GOT3 (cell line): ENCODE measurements at places on chromosomes 12 and 14.

GRCh38 chr12:25581067-25581466 is 28.0 kb upstream of the LMNTD1 start:
- no peak for DNase-seq

GRCh38 chr12:127192391-127192790 is 1074.6 kb upstream of the TMEM132C start:
- DNase-seq: no peak

GRCh38 chr14:77921818-77922217 is 121.9 kb downstream of the ADCK1 start:
- no peak for DNase-seq

DNA sequence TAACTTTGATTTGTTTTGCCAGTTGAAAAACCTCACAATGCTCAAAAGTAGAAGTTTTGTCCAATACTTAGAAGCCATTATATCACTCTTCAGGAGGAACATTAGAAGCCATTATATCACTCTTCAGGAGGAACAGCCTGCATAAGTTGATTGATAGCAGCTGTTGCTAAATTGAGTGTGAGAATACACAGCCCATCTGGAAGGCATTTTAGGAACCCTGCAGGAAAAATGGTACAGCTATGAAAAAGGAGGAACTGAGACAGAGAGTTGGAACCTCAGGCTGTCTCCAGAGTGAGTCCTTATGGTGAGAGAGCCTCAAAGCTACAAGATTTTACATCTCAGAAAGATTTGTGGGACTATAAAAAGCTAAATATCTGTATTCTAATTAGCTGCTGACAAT is 207.0 kb downstream of the MYRFL start:
- DNase-seq: no peak

GRCh38 chr12:43028826-43029225 is 439.3 kb upstream of the PRICKLE1 start:
- DNase-seq: no peak

- peak; percentile 6 for DNase-seq
Observed at GRCh38 chr14:68795597-68796417, 2.9 kb upstream of the ZFP36L1 start.

GRCh38 chr14:67505254-67505653 is 16.7 kb upstream of the TMEM229B start:
- no peak for DNase-seq

- DNase-seq: no peak
Observed at GRCh38 chr14:24339284-24340151, at the start of gene RIPK3. Gene RIPK3, minus strand, starts transcription at chr14:24339991. Its CDS starts 165 bp downstream, at chr14:24339826.

- no peak for DNase-seq
Observed at GRCh38 chr14:42248131-42248530, 641.5 kb downstream of the LRFN5 start.

GRCh38 chr12:12534166-12534866 is 28.3 kb downstream of the DUSP16 start:
- no peak for DNase-seq

DNA sequence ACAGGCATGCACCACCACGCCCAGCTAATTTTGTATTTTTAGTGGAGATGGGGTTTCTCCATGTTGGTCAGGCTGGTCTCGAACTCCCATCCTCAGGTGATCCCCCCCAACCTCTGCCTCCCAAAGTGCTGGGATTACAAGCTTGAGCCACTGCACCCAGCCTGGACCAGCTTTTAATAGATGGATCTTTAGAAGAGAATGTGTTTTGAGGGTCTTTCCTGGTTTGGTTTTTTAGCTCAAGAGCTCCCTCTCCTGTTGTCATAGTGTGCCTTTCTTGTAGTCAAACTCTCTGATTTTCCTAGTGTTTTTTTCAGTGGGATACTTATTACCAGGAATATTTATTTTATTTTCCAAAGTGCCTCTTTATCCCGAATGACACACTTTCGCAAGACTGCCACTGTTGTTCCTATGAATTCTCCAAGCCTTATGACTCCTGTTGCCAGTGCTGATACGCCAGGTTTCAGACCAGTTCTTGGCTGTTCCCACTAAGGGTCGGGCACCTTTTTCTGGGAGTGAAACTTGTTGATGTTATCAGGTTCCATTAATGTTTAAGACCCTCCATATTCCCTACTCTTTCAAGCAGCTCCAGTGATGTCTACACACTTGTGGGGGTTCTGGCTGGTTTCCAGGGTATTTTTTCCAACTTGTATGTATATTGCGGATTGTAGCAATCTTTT is 31.5 kb upstream of the LIMA1 start:
- no peak for DNase-seq
